Cerebellum (tissue), 4 donors: ENCODE measurements at places on chromosomes 6 and 20.

- DNase-seq: no peak
These were observed 67.6 kb downstream of the FYN start for GRCh38 chr6:111805511-111806164.

DNA sequence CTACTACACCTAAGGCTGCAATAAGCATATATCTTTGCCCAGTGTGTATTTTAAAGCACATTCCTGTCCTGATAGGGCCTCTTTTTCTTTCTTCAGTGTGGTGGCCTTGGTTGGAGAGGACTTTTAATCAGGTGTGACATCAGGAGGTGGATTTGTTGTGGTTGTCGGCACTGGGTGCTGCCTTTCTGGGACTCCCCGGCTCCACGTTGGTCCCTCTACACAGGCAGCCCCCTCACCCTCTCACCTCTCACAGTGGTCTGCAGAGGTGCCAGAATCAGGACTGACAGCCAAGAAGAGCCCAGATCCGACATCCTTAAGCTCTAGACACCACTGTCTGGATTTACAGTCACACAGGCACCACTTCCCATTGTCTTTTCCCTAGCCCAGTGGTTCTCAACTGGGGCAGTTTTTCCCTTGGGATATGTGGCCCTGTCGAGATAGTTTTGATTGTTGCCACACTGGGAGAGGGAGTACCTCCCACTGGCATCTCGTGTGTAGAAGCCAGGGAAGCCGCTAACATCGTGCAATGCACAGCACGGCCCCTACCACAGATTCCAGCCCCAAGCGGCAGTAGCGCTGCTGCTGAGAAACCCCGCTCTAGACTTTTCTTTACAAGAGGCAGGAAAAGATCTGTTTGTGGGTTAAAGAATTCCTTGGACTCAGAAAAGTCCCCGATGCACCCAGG lies 314.1 kb downstream of the QKI start:
- DNase-seq: no peak

DNA sequence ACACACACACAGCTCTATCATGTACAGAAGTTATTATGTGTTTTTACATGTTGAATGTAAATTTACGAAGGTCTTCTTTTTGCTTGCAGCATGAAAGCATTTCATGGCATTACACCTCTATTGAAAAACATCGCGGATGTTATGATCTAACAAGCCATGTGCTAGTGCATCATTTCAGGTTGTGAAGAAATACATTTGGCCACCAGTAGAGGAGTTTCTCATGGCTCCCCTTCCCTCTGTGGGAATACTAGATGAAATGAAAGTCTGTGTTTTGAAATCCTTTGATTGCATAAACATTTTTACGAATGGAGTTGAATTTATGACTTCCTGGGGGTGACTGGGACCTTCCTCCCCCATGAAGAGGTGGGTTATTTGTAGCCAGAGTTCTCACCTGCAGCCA lies 17.7 kb downstream of the MAS1 start:
- no peak for DNase-seq

- DNase-seq: no peak
These were observed 765.0 kb downstream of the HDGFL1 start for GRCh38 chr6:23334360-23334759.

GRCh38 chr6:84526631-84527030 lies 237.8 kb downstream of the TBX18 start:
- DNase-seq: no peak

GRCh38 chr20:9179193-9179802 lies 110.4 kb downstream of the PLCB4 start:
- DNase-seq: no peak

- DNase-seq: peak; percentile 5
These were observed 213.2 kb upstream of the MANEA start for GRCh38 chr6:95364016-95364604.

DNA sequence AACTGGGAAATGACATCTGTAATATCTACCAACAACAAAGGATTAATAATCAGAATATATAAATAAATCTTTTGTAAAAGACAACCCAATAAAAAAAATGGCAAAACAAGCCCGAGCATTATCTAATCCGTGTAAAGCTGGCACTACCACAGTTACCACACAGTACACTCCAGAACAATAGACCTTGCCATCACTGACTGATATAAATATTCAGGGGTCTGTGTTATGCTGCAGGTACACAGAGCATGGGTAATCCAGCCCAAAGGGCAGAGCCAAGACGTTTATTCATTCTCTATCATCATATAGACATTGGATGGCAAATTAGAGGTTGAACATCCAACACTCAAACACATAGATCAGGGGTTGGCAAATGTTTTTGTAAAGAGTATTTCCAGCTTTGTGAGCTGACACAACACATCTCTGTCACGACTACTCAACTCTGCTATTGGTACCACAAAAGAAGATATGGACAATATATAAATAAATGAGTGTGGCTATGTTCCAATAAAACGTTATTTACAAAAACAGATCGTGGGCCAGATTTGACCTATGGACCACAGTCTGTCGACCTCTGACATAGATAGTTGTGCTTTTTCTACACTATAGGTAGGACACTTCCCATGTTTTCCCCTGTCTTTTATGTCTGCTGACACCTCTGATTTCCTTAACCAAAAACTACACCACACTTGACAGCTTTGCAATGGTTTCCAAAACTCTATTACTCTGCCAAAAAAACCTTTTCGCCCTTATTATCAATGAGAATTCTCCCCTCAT lies 4.5 kb downstream of the NCOA6 start:
- no peak for DNase-seq

GRCh38 chr6:89643406-89643805 lies 4.9 kb upstream of the LYRM2 start:
- no peak for DNase-seq

- DNase-seq: no peak
These were observed 60.9 kb downstream of the PYGB start for GRCh38 chr20:25308671-25309394.

- no peak for DNase-seq
These were observed 143.5 kb upstream of the AFDN start for GRCh38 chr6:167683028-167683862.

DNA sequence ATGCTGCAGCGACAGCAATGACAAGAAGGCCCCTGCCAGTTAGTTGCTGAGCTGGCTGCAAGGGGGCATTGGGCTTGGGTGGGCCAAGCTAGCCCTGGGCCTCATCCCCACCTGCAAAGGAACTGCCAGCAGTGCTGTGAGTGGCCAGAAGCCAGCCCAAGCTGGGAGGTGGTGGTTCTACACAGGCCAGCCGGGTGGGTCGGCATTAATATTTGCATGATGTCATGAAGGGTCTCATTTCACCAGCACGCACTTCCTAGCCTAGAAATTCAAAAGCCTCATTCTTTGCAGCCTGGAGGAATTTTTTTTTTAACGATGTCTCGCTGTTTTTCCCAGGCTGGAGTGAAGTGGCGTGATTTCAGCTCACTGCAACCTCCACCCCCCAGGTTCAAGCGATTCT lies 62.0 kb downstream of the IYD start:
- DNase-seq: no peak

GRCh38 chr6:40887792-40888340 lies 151.2 kb downstream of the UNC5CL start:
- no peak for DNase-seq

DNA sequence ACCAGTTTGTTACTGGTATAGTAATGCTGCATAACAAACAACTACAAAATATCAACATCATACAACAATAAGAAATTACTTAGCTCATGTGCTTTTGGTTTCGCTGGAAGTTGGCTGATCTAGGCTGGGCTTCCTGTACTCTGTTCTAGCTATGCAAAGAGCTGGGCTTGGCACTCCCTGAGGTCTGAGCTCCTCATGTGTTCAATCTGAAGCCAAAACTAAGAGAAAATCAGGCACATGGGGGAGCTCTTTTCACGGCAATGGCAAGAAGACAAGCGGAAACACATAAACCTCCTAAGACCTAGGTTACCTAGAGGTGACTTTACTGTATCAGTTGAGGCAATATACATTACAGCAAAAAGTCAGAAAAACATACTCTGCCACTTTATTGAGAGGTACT lies 574.2 kb downstream of the KHDRBS2 start:
- DNase-seq: no peak

GRCh38 chr6:106470811-106471210 lies 110.3 kb downstream of the CRYBG1 start:
- no peak for DNase-seq

DNA sequence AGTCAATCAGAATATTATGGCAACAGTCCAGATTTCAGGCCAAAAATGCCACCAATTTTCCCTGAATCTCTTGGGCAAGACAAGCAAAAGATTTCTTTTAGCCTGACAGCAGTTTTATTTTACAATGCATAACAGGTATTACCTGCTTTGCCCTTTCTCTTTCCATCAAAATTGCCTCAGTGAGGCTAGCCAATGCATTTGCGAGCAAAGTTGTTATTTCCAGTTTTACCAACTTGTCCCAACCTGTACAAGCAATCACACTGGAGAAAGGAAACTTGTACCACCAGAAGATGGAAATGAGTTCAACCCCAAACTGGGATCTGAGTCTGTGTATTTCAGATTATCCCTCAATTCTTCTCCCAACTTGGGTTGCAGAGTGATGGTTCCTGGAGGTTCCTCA lies 279.9 kb upstream of the CDYL start:
- no peak for DNase-seq

DNA sequence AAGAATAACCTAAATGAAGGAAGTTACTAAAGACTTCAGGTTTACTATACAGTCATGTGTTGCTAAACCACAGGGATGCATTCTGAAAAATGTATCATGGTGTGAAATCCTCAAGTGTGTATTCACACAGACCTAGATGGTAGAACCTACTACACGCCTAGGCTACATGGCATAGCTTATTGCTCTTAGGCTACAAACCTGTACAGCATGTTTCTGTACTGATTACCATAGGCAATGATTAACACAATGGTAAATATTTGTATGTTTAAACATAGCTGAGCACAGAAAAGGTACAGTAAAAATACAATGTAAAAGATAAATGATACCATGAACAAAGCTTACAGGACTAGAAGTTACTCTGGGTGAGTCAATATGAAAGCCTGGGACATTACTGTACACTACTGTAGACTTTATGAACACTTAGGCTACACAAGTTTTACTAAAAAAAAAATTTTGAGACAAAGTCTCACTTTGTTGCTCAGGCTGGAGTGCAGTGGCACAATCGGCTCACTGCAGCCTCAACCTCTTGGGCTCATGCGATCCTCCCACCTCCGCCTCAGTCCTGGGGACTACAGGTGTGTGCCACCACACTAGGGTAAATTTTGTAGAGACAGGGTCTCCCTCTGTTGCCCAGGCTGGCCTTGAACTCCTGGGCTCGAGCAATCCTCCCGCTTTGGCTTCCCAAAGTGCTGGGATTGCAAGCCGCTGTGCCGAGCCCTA lies 36.0 kb downstream of the ADNP start:
- no peak for DNase-seq
